ENCODE measurements at places on chromosomes 6 and 20. TPM values are rescaled to one million over a fixed set of nuclear protein-coding genes. Genes with fewer than 3 reads are reported as not detected.

DNA sequence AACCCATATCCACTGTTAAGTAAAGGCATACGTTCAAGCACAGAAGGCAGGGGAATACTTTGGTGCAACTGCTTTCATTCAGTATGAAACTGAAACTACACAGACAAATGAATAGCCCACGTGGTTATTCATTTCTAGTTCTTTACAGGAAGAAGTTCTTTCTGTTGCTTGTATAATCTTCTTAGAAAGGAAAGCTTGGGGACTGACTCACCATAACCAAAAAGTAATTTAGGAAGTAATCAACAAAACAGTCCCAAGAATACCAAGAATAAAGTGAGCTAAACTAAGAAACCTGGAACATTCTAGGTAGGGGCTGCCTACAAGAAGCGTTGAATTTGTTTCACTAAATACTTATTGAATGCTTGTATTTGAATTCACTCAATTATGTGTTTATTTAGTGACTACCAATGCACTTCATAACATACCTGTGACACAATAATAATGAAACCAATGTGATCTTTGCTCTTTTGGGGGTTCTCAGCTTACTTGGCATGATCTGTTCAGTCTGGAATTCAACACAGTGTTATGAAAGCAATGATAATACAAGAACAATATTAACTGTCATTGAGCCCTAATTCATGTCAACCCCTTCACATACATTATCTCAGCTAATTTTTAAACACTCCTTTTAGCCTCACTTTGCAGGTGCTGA lies 25.1 kb upstream of the KIAA0408 start:
- DNase-seq: no peak

Gene KIF25
- 0.72 TPM for total RNA-seq

Gene MEI4
- total RNA-seq: 0.44 TPM

DNA sequence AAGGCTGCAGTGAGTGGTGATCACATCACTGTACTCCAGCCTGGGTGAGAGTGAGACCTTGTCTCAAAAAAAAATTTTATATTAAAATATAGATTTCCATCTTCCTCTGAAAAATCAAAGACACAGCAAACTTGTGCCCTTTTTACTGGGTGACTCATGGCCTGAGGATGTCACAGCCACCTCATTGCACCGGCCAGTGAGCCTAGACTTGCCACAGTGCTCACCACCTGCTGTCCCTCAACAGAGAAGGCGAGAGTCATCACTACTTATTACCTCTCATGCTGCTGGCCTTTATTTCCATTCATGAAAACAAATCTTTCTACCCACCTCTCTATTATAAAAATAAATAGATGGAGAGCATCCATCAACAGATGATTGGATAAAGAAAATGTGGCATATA lies 295.8 kb downstream of the PREX1 start:
- no peak for DNase-seq

Gene EFCAB8
- not detected for total RNA-seq

Gene SF3B5
- 164 TPM for total RNA-seq

Gene SAYSD1
- 13.5 TPM for total RNA-seq

DNA sequence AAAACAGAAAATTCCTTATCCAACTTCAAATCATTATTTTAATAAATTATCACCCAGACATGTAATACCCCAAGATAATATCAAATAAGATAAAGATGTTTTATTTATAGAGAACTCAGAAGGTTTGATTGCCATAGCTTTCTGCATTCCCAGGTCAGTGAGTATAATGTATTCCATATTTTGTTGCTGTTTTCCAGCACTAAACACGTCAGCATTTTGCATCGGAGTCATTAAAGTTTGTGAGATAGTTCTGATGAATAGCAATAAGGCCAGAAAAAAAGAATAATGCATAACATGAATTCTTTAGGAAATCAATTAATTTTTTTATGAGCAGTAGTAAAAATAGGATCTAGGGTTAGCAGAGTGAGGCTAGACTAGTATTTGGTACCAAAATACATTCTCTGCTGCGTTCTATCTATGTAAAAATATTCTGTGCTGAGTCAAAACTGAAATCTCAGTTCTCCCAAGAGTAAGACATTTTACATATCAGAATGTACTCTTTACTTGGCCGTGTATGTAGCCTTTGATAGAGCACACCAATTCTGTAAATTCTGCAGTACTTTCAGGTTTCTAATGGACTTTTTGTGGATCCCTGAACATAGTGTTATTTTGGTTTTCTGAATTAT lies 269.9 kb upstream of the AGPAT4 start:
- no peak for DNase-seq

Gene ABCC10
- 35.2 TPM for total RNA-seq

Gene LAMA5
- 38.8 TPM for total RNA-seq

DNA sequence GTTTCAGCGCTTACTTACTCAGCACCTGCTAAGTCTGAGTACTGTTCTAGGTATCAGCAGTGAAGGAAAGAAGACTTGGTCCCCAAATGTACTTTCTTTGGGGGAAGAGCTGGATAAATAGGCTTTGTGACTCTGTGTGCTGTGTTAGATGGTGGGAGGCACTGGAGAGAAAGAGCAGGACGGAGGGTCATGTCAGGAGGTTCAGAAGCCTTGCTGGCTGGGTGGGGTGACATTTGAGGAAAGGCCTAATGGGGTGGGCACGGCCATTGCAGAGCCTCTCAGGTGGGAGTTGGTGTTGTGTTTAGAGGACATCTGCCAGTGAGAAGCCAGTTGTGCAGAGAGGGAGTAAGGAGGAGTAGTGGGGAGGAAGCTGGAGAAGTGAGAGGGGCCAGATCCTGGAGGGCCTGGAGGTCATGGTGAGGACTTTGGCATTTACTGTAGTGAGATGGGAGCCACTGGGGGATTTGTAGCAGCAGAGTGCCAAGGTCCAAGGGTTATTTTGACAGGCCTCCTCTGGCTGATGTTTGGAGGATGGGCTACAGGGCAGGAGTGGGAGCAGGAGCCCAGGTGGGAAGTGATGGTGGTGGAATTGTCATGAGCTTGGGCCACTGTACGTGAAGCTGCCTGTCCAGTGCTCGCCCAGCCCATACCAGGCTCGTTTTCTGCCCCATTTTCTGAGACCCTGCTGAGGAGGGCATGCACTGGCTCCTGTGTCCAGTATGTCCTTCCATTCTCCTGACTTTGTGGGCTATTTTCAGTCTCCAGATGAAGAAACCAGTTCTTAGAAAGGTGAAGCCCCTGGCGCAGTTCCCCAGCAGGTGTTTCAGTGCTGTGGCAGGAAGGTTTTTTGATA lies 886 bp downstream of the SDCBP2 start:
- DNase-seq: no peak

Gene SOBP
- 23.0 TPM for total RNA-seq

GRCh38 chr6:56172144-56172543 lies 75.2 kb downstream of the COL21A1 start:
- DNase-seq: no peak

DNA sequence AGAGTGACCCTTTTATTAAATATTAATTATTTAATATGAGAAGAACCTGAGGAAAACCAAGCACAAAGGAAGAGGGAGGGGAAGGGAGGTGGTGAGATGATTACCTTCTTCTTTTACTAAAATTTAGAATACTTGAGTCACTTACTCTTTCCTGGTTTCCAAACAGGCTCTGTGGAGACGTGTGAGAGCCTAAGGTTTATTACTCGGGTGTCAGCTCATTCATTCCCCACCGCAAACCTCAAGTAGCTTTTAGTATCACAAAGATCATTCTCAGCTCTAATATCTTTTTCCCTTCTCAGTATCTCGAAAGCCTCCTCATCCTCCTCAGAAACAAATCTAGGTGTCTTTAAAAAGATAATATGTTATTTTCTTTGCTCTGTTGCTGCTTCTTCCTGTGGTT lies 497.2 kb upstream of the JARID2 start:
- DNase-seq: no peak

Gene SRMS
- total RNA-seq: not detected

DNA sequence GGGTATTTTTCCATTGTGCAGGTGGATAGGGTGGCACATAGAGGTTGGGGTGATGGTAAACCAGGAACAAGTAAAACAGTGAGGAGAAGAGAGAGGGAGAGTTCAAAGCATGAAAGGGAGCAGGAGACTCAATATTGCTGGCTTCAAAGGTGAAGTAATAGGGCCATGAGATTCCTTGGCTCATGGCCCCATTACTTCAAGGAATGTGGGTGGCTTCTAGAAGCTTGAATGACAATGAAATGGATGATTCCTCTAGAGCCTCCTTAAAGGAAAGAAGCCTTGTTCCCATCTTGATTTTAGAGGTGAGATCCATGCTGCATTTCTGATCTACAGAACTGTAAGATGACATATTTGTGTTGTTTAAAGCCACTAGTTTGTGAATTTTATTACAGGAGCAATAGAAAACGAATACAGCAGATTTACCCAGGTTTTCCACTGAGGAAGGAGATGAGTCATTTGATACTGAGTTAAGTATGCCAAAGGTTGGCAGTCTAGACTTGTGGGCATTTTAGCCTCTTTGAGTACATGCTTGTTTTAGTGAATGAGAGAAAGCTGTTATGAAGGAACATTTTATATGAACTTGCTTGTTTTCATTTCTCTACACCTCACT lies 110.4 kb downstream of the PLCB4 start:
- no peak for DNase-seq

Gene ZBTB12
- 60.8 TPM for total RNA-seq

GRCh38 chr20:1225783-1226654 lies at the start of gene RAD21L1:
TSS of gene RAD21L1 (plus strand) at chr20:1226044. CDS start at chr20:1228454, 2,410 bp downstream.
- peak; percentile 80 for DNase-seq

DNA sequence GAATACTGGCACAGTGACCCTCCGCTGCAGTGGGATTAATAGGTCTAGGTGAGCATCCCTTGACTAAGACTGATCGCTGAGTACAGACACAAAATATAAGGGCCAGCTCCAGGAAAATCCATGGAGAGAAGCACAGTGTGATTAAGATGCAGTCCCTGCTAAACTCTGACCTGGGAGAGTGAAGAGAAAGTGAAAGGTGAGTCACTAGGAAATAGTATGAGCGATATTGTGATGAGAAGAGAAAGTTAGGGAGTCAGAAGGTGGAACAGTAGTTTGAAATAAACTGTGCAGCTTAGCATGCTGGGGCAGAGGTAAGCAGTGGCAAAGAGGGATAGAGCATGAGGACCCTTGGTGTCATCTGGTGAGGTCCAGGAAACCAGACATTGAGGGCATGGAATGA lies 278.6 kb upstream of the MAP3K7 start:
- no peak for DNase-seq

Gene TBX18
- total RNA-seq: 0.47 TPM

Gene TMEM170B
- total RNA-seq: 19.3 TPM

Gene C6orf15
- not detected for total RNA-seq

- DNase-seq: no peak
Observed at GRCh38 chr6:154410619-154411072, 54.0 kb upstream of the IPCEF1 start.

GRCh38 chr6:20827798-20828197 lies 293.5 kb downstream of the CDKAL1 start:
- no peak for DNase-seq

Gene EEF1E1
- 53.2 TPM for total RNA-seq

DNA sequence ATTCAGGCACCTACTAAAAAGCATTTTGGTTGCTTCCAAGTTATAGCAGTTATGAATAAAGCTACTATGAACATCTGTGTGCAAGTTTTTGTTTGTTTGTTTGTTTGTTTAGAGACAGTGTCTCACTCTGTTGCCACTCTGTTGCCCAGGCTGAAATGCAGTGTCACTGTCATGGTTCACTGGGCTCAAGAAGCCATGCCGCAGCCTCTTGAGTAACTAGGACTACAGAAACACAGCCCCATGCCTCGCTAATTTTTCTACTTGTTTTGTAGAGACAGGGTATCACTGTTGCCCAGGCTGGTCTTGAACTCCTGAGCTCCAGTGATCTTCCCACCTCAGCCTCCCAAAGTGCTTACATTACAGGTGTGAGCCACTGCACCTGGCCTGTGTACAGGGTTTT lies 795.9 kb downstream of the EPHA7 start:
- no peak for DNase-seq

- no peak for DNase-seq
Observed at GRCh38 chr6:105896052-105896820, 189.9 kb upstream of the PRDM1 start.

DNA sequence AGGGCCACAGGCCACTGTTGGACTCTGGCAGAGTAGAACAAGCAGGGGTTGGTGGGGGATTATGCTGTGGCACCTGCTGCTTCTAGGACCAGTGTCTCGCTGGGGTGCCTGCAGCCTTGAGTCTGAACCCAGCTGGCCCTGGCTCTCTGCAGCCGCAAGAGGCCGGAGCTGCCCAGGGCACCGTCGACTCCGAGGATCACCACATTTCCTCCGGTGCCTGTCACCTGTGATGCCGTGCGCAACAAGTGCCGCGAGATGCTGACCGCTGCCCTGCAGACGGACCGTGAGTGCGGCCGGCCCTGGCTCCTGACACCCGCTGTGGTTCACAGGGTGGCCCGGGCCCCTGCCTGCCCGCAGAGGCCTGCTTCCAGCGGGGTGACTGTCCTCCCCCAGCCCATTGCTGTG lies 6.2 kb downstream of the TCEA2 start:
- no peak for DNase-seq

Gene RGS17
- 4.7 TPM for total RNA-seq

Gene FERMT1
- total RNA-seq: not detected

DNA sequence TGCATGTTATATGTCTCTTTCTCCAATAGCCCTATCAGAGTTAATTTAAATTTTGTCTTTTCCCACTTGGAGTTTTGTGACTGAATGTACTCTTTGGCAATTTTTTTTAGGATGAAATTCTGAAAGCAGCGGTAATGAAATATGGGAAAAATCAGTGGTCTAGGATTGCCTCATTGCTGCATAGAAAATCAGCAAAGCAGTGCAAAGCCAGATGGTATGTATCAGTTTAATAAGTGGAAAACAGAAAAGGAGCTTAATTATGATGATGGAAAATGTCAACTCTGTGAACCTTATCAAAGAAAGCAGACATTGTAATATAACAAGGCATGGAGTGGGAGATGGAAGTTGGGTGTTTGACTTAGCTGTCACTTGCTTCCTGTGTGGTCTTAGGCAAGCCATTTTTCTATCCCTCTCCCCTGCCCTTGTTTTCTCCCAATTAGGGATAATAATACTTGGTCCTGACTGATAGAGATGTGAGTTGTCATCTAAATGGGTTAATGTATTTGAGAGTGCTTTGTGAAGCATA lies 2.7 kb downstream of the CDC5L start:
- DNase-seq: no peak

Gene RAMACL
- 0.98 TPM for total RNA-seq

Gene C4B
- 5.3 TPM for total RNA-seq

Gene BMP6
- total RNA-seq: 0.44 TPM

Data from neural crest cell (in vitro differentiated cells).